ENCODE measurements at places on chromosomes 5 and 9. TPM values are rescaled to one million over a fixed set of nuclear protein-coding genes. Genes with fewer than 3 reads are reported as not detected.

The GALNT12 gene
- total RNA-seq = 3.2 TPM

- DNase-seq = no peak
Observed at GRCh38 chr9:137642118-137642601, 23.4 kb downstream of the EHMT1 start.

The GABRA1 gene
- total RNA-seq = not detected

The POLE3 gene
- 86.3 TPM for total RNA-seq

- DNase-seq = no peak
Observed at GRCh38 chr5:151617841-151618710, 26.9 kb upstream of the FAT2 start.
